ENCODE measurements at places on chromosomes 5 and 9.

- DNase-seq: no peak
Observed at GRCh38 chr9:130290291-130291181, 25.0 kb downstream of the HMCN2 start.

GRCh38 chr5:58348996-58349728 is 110.7 kb downstream of the PLK2 start:
- DNase-seq: no peak

- no peak for DNase-seq
Observed at GRCh38 chr9:136024696-136025316, 63.6 kb upstream of the UBAC1 start.

DNA sequence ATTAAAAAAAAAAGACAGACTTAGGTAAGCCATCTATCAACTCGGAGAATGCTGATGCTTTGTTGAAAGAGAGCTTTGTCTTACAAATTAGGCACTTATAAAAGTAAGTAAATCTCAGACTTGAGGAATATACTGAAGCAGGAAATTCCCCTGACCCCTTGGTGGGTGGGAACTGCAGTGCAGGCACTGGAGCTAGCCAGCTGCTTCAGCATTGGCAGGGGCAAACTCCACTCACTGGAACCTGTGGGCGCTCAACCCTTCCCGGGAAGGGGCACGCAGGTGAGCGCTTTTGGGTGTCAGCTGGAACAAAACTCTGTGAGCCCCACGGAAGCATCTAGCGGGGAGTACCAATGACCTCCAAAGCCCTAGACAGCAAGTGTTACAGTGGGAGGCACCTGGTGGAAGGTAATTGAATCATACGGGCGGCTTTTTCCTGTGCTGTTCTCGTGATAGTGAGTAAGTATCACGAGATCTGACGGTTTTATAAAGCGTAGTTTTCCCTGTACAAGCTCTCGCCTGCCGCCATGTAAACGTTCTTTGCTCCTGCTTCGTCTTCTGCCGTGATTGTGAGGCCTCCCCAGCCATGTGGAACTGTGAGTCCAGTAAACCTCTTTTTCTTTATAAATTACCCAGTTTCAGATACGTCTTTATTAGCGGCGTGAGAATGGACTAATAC is 628.0 kb upstream of the CDH18 start:
- DNase-seq: no peak

GRCh38 chr5:88140856-88141752 is 127.5 kb downstream of the TMEM161B start:
- DNase-seq: peak; percentile 79

DNA sequence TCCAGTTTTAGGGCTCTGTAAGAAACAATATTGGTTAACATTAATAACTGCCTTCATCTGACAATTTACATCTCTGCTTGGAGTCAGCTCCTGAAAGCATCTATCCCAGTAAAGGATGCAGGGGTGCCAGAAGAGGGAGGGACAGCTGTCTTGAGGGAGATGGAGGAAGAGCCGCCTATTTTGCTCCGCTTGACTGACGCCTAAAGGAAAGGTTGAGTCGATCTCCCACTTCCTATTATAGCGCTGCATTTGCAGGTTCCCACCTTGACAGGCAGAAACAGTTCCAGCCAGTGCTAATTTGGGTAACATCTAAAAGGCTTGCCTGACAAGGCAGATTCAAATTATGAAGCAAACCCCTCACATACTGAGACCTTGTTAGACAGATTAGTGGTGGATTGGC is 374.6 kb downstream of the SPATA31D1 start:
- DNase-seq: no peak

GRCh38 chr9:28050941-28051340 is 477.7 kb upstream of the C9orf72 start:
- no peak for DNase-seq

- no peak for DNase-seq
Observed at GRCh38 chr5:35838370-35839042, 18.2 kb upstream of the IL7R start.

DNA sequence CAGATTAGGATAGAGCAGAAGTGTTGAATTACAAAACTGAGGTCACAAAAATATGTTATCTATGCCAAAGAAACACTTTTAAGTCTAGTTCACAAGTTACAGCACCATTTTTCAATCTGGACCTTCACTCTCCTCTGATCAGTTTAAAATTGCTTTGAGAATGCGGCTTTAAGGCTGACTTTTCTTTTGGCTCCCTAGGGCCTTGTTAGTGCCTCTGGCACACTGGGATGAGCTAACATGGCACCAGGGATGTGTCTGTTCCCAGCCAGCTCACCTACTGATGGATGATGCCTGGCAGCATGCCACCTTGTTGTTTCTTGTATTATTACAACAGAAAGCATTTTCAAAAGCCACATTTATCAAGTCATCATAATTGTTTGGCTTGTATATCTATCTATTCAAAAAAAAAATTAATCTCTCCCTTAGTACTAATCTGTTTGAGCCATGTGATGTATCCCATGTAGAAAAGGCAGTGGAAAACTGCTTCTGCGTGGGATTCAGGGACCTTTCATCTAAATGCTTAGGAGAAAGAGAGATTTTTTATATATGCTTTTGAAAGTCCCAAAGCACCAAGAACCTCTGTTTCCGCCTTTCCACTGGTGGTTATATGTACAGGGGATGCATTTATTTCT is 46.6 kb downstream of the ADAMTSL1 start:
- no peak for DNase-seq

GRCh38 chr9:134161647-134162046 is 2.7 kb downstream of the RNU6ATAC start:
- DNase-seq: no peak
